ENCODE measurements at places on chromosomes 7 and 10.

- no peak for DNase-seq
Measured at GRCh38 chr7:33964417-33965182, 59.3 kb downstream of the BMPER start.

DNA sequence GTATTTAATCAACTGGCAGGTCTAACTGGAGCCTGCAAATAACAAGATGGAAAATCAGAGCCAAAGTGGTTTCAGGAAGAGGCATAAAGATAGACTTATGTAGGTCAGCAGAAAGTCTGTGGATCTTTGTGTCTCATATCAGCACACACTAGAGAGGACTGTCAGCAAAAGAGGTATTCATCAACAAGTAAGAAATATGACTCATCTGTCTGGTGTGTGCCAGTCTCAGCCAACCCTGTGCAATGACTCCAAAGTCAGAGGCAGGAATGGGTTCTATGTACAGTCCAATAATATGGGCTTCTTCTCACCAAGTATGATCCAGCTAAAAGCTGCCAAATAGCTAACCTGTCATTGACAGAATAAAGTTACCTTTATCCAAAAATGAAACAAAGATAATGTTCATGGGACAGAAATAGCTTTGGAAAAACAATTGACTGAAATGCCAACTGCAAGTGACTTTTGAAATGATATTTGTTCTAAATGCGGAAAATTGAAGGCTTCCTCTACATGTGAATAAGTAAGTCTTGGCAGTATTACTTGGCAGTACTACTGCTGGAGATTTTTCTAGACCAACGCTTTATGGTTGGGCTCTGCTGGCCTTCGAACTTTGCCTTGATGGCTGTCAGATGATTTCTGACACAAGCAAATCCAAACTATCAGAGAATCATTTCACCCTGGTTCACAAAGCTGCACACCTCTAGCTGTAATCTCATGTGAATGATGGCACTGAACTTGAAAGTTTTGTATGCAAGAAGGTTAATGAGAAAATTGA lies 272.3 kb upstream of the SEMA3C start:
- no peak for DNase-seq

DNA sequence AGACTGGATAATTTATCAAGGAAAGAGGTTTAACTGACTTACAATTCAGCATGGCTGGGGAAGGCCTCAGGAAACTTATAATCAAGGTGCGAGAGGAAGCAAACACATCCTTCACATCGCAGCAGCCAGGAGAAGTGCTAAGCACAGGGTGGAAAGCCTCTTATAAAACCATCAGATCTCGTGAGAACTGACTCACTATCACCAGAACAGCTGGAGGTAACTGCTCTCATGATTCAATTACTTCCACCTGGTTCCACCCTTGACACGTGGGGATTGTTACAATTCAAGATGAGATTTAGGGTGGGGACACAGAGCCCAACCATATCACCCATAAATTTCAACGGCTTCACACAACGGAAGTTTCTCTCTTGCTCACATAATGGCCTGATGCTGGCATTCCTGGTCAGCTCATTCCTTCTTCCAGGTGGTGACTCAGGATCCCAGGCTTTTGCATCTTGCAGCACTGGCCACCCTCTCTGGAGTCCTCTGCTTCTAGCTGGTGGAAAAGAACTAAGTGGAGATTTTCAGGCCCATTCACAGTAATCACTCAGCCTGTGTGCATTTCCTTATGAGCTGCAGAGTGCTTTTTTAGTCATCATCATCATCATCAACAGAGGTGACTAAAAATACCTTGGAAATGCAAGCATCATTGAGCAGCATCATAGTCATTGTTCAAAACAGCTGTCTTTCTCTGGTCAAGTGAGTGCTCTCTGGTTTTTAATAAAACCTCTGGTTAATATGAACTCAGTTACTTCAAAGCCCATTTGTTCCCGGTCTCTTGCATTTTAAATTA lies 308.1 kb downstream of the SFMBT2 start:
- no peak for DNase-seq

DNA sequence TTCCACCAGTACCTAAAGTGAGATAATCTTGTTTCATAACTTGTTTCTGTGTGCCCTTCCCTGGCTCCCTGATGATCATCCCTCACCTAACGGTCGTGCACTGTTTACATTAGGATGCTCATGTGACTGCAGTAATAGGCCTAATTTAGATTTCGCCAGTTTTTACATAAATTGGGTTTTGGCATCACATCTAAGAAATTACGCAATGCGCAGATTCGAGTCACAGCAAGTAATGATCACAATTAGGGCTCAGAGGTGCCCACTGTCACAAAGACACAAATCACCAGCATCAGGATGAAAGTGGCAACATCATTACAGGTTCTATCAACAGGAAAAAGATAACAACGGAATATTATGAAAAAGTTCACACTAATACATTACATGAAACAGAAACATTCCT lies 94.7 kb downstream of the LARP4B start:
- no peak for DNase-seq

GRCh38 chr7:47893238-47893637 lies 55.0 kb downstream of the PKD1L1 start:
- DNase-seq, result no peak

DNA sequence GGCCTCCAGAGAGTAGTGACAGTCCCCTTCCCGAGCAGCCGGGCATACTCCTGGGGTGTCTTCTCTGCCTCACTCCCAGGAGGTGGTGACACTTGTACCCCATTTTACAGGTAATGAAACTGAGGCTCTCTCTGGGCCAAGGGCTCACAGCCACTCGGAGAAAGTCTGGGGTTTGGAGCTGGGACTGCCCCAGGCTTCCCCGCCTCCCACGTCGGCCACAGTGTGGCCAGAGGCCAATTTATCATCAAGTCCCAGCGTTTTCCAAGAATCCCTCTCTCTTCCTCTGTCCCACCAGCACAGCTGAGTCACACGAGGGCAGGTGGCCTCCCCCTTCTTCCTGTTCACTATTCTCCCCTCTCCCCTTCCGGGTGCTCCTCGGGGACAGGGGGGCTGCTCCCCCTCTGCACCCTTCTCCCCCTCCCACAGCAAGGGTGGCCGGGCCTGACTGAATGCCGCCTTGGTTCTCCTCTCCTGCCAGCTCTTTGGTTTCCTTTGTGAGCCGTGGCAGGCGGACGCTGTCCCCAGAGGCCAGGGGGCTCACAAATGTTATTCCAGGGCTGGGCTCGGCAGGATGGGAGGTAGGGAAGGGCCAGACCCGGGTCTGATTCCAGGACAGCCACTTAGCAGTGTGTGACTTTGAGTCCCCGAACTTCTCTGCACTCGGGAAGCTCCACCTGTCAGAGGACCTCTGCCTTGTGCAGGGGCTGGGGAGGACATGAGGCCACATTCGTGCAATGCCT lies 17.7 kb downstream of the CLIP2 start:
- DNase-seq, result no peak

GRCh38 chr10:8350250-8350967 lies 295.9 kb downstream of the GATA3 start:
- DNase-seq, result no peak

DNA sequence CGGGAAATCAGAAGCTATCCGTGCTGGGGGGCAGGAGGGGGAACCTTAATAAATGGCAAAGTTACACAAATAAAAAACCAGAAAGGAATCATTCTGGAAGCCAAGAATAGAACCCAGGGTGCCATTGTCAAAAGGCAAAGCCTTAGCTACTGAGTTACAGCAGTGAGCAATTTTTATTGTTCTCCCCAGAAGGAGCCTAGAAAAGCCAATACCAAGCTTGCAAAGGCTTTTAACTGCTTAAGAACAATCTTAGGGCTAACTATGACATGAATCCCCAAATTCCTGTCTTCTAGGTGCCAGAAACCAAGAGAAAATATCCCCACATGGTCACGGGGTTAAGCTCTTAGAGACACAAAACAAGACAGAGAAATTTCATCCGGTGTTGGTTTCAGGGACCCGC lies 482.7 kb downstream of the CCSER2 start:
- DNase-seq, result no peak

GRCh38 chr10:79053481-79054202 lies 15.1 kb upstream of the ZMIZ1 start:
- DNase-seq, result no peak

DNA sequence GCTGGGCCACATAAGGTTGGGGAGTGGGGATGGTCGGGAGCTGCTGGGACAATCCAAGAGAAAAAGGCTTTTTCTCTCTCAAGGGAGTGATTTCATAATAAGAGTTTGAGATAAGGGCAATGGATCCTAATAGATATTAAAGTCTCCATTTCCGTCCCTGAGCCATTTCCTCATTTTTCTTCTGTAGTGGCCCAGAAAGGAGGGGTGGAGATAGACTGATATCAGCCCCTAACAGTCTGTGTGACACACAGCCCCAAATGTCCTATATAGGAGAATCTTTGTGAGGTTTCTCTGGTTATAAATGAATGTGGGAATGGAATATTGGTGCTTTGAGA lies 35.2 kb downstream of the PRSS2 start:
- DNase-seq, result no peak

DNA sequence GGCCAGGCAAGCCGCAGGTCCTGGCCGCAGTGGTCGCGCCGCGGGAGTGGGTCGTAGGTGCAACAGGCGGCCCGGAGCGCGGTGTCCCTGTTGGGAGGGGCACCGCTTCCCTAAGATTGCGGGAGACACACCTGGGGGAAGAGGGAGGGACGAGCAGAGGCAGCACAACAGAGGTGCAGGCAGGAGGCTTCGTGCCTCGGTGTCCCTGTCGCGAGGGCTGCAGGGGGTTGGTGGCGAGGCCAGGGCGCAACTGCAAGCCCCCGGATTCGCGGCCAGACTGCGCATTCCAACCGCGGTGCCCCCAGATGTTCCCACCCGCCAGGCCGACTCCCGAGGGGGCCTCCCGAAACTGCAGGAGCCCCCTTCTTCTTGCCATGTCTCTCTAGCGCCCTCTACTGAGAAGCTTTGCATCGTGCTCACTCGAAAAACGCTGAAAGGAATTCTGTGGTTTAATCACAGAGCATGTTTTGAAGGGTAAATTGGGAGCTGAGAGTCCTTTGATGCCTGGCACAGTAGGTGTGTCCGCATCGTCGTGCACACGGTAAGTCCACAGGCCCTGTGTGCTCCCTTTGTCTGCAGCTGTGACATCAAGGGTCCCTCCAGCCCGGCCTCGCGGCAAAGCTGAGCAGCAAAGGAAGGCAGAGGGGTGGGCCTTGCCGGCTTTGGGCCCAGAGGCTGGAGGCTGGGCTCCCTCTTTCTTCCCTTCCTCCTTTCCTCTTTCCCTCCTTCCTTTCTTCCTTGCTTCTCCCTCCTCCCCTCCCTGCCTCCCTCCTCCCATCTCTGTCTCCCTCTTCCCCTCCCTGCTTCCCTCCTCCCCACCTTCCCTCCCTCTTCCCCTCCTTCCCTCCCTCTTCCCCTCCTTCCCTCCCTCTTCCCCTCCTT lies 6.2 kb upstream of the MBL2 start:
- DNase-seq, result no peak

- DNase-seq, result no peak
Measured at GRCh38 chr7:114972567-114972966, 50.7 kb downstream of the MDFIC start.

GRCh38 chr7:39069896-39070881 lies 92.5 kb downstream of the POU6F2 start:
- DNase-seq, result no peak

GRCh38 chr10:24974976-24975375 lies 22.6 kb upstream of the PRTFDC1 start:
- DNase-seq, result no peak

DNA sequence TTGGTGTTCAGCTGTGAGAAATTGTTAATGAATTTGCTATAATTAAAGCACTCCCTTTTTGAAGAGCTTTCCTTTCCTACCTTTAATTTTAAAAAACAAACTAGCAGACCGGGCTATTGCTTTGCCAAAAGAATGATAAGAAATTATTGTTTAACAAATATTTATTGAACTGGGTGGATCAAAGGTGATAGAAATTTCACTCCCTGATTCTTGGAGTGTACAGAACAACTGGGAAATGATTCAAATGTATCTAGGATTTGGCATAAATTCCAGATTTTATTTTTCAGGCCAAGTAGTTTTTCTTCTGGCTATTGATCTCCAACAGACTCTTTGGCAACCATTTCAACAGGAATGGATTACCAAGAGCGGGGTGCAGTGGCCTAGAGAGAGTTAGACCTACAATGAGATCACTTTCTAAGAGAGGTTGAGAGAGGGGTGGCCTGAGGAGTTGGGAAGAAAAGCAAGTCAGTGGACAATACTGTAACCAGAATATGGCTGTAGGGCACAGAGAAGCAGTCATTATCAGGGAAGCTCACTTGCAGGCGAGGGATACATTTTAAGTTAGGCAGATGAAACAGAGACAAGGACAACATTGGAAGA lies 71.9 kb downstream of the PLXDC2 start:
- DNase-seq, result no peak

DNA sequence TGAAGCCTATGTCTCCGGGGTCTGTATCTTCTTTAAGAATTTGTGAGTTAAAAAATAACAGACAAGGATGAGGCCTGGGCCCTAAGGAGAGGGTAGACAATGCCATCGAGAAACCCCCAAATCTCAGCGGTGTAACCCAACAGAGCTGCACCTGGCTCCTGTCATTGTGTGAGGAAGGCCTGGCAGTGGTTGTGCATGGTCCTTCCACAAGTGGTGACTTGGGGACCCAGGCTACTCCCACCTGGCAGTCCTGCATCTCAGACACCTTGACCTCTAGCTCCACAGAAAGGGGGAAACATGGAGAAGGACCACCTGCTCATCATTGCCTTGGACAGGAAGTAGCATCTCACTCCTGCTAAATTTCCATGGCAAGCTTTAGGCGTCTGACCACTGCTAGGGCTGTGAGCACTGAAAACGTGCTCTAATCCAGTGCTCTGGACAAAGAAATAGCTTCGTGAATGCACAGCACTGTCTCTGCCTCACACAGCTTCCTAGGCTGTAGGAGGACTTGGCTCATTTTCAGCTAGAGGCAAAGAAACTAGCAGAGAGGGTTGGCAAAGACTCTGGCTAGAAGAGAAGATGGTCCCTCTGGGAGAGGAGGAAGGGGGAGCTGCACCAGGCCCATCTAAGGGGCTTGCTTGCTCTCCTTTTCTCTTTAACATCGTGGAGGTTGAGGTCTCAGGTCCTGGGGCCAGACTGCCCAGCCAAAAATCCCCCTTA lies 273.9 kb upstream of the ZMIZ1 start:
- no peak for DNase-seq

GRCh38 chr7:924541-925231 lies 29.8 kb downstream of the ADAP1 start:
- DNase-seq, result no peak

GRCh38 chr10:48554246-48554645 lies 50.6 kb downstream of the ARHGAP22 start:
- DNase-seq, result no peak

DNA sequence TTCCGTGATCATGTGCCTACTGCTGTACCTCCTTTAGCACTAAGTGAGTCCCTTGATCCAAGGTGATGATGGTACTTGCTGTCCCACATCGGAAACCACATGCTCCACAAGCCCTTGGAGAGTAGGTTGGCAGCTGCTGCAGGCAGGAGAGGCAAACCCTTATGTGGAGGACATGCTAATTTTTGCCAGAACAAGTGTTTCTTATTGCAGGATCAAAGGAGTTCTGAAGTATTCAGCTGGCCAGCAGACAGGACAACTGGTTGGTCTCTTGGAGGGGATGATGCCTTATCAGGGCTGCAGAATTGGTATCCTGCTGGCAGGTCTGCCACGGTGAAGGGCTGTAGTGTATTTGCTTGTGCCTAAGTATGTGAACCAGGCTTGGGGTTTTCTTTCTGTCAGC lies 36.8 kb downstream of the NACAD start:
- DNase-seq, result no peak

GRCh38 chr10:31368724-31369123 lies 49.7 kb downstream of the ZEB1 start:
- no peak for DNase-seq

GRCh38 chr10:100637785-100638184 lies 102.0 kb downstream of the HIF1AN start:
- no peak for DNase-seq

- no peak for DNase-seq
Measured at GRCh38 chr10:66405566-66405965, 520.3 kb upstream of the LRRTM3 start.
